ENCODE measurements at places on chromosomes 2 and 18. TPM values are rescaled to one million over a fixed set of nuclear protein-coding genes. Genes with fewer than 3 reads are reported as not detected.

ST6GAL2 gene
- 1.2 TPM for total RNA-seq

DOK6 gene
- total RNA-seq: 0.72 TPM

GPR75 gene
- total RNA-seq: 1.3 TPM

TMEM247 gene
- not detected for total RNA-seq

NT5DC4 gene
- not detected for total RNA-seq

CD302 gene
- 27.1 TPM for total RNA-seq

CYS1 gene
- total RNA-seq: 0.58 TPM

CD226 gene
- 1.2 TPM for total RNA-seq

HOXD11 gene
- total RNA-seq: 2.1 TPM

TMEM182 gene
- total RNA-seq: 4.4 TPM

DNA sequence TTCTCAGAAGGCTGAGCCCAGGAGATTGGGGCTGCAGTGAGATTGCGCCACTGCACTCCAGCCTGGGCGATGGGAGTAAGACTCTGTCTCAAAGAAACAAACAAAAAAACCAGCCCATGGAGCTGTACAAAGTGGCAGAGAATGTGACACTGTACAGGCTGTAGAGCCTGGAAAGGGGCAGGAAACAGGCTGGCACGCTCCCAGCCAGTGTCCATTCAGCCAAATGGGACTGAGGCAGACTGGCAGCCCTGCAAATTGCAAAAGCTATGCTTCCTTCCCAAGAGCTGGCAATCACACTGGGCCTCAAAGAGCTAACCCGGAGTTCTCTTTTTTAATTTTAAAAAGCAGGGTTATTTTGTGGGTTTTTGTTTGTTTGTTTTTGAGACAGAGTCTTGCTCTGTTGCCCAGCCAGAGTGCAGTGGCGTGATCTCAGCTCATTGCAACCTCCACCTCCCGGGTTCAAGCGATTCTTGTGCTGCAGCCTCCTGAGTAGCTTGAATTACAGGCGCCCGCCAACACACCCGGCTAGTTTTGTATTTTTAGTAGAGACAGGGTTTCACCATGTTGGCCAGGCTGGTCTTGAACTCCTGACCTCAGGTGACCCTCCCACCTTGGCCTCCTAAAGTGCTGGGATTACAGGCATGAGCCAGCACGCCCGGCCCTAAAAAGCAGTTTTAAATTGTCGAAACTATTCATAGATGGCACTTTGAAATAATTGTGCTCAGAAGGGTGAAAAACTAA is 42.8 kb downstream of the SCRN3 start:
- no peak for DNase-seq

GRCh38 chr18:55605733-55606338 is 17.8 kb upstream of the TCF4 start:
- DNase-seq: no peak

DNA sequence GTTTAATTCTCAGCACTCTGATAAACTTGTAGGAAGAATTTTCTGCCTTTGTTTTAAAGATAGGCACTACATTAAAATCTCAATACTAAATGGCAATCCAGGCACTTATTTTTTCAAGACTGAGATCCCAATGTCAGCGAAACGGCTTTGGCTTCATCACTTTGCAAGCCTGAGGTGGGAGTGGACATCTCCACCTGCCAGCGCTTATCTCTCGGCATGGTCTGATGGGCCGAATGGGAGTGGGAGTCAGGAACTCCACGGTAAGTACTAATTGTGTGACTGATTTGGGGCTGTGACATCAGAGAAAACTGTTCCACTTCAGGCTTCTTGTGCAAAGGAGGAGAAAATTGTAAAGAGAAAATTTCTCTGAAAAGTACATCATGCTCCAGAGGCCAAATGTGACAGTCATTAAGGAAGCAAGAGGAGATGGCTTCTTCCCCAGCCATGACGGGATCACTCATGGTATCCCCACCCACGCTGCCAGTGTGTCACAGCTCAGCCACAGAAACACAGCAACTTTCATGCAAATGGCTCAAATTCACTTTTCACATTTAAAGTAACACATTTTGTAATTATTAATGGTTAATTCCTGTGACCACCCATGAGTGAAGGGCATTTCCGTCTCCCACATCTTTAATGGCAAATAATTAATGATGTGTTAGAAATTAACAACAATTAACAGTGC is 385.5 kb upstream of the HNRNPA3 start:
- no peak for DNase-seq

DNA sequence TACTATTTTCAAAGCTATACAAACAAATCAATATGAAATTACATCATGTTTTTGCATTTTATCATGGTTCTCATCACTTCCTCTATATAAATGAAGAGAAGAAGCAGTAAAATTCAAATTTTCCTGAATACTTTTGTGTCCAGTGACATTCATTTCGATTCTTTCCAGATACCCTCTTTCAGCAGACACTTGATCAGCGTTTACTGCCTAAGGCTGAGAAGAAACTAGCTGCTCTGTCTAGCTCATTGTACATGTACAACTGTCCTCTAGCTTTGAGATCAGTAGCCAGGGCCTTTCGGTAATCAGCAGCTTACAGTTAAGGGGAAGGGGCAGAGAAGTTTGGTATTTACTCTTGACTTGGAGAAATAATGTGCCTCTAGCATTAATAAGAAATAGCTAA is 4.8 kb downstream of the VRK2 start:
- DNase-seq: no peak

GRCh38 chr2:237721458-237721857 is 77.1 kb upstream of the RBM44 start:
- DNase-seq: no peak

DNA sequence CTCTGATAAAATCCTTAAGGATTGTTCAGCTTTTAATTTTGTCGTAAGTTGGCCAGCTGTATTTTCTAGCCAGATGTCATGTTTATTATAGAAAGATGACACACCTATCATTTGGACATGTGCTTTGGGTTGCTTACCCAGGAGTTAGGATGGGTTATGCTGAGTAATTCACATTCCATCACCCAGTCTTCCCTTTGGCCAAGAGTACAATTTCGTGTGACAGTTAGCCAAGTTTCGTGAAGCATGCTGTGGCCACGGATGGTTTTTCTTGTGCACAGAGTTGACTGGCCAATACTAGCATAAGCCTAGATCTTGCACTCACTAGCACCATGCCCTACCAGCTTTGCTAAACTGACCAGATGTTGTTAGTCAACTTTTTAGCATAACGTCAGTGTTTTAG is 5.8 kb downstream of the MAPRE3 start:
- no peak for DNase-seq

GRCh38 chr2:8835279-8835678 is 2.1 kb downstream of the KIDINS220 start:
- DNase-seq: no peak

DNA sequence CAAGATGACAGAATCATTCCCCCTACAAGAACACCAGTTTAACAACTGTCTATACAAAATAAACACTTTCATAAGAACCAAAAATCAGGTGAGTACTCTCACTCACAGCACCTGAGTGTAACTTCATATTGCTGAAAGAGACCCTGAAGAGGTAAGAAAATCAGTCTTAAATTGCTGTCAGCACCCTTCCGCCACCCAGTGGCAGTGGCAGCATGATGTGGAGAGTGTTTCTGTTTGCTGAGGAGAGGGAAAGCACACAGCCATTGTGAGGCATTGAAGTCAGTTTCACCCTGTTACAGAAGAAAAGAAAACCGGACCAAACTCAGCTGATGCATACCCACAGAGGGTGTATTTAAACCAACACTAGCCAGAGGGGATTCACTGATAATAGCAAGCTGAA is 1240.8 kb upstream of the CRIM1 start:
- no peak for DNase-seq

- DNase-seq: no peak
Observed at GRCh38 chr18:36265015-36265414, 32.5 kb upstream of the FHOD3 start.

- no peak for DNase-seq
Observed at GRCh38 chr2:84085562-84085961, 373.5 kb downstream of the SUCLG1 start.

- peak; percentile 41 for DNase-seq
Observed at GRCh38 chr18:25503567-25504081, 151.7 kb upstream of the ZNF521 start.

DNA sequence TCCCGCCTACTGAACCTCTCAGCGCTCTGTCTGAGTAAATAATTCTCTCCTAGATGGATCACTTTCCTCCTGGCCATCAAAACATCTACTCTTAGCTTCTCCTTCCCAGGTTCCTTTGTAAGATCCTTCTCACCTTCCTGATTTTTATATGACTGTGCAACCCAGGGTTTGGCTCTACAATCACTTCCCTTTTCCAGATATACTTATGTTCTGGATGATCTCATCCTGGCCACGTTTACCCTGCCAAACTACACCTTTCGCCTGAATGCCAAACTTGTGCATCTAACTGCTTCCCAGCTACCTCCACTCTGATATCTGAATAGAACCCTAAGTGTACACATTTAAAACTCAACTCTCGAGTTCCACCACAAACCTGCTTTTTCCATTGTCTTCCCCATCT is 290.5 kb upstream of the REV1 start:
- DNase-seq: no peak

GRCh38 chr2:16397681-16398475 is 267.8 kb downstream of the CYRIA start:
- DNase-seq: no peak

DNA sequence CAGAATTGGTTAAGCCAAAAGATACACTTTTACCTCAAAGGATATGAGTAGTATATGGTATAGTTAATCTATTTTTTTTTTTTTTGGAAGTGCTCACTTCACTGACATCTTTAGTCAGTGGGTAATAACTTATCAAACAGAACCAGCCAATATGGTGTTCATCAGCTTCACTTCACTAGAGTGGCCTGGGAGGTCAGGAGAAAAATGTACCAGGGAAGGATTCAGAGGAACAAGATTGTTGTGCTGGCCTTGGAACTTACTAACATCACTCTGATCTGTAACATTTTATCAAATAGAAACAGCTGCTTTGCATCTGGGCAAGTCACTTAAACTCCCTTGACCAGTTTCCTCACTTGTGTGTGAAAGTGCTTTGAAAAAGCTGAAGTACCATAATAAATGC is 962.7 kb downstream of the BCL11A start:
- DNase-seq: no peak

GRCh38 chr2:9594366-9595054 is 36.3 kb downstream of the YWHAQ start:
- no peak for DNase-seq

GRCh38 chr2:207505728-207506127 is 24.0 kb upstream of the CREB1 start:
- no peak for DNase-seq

DNA sequence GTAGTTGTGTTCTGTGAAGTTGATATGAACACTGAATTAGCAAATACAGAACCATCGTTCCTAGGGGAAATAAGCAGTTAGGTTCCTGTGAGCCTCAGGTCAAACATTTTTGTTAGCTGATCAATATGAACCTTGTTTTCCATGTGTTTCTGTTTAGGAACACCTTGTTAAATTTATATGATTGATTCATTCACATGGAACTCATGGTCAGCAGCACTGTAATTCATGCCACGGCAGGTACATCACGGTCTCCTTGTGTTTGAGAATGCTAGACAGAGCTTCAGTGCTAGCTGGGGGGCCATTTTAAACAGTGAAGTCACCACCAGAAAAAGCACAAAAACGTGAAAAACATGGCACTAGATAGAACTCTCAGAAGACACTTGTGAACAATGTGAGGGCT is 62.2 kb downstream of the MYCN start:
- no peak for DNase-seq

DNA sequence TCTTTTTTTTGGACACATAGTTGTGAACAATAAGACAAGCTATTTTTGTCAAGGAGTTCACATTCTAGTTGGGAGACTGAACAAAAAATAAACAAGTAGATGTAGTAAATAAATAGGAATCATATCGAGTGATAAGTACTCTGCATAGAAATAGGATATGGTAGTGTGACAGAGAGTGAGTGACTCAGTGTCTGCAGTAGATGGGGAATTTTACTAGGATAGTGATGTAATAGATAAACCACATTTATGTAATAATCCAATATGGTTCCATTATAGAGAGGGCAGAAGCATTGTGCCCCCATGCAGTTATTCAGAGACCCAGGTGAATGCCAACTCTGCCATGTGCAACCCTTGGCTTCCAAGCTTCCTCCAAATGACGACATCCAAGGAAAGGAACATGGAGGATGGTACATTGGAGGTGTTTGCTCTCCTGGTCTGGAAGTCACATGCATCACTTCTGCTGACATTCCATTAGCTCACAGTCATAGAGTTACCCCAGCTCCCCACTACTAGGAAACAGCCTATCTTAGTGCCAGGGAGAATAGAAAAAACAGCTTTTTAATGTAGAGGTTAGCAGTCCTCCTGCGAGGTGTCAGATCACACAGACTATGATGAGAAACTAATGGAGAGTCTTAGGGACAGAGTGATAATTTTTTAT is 595.4 kb downstream of the NYAP2 start:
- DNase-seq: no peak

DNA sequence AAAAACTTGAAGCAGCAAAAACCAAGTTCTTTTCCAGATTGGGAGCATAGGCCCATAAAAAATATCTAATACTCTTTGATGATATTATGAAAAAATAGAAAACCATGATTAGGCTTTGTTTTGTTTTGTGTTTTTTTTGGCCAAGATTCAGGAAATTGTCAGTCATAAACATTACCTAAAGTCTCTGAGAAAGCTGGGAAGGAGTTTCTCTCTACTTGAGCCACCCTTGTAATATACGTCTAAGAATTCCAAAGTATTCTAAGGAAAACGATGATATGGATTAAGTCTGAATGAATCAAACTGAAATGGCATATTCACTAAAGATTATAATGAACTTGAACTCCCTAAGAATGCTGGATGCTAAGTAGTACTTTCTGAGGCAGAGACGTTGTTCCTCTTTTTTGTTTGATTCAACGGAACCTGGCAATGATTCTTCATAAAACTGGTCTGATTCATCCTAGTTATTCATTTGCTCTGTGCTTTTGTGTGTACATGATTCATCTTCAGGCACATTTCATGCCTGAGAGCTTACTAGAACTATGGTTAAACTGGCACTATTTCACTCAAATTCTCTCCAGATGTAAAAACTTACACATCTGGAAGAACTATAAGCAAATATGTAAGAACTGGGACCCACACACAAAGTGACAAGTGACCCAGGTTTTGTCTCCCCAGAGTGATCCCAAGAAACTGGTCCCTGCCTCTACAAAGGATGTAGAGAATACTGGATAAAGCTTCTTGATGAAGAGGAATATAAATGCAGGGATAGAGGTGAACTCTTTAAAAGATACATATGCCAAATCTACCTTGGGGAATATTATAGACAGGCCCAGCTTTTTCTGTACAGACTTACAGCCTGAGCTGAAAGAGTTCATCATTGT is 159.7 kb downstream of the DOCK10 start:
- no peak for DNase-seq

DNA sequence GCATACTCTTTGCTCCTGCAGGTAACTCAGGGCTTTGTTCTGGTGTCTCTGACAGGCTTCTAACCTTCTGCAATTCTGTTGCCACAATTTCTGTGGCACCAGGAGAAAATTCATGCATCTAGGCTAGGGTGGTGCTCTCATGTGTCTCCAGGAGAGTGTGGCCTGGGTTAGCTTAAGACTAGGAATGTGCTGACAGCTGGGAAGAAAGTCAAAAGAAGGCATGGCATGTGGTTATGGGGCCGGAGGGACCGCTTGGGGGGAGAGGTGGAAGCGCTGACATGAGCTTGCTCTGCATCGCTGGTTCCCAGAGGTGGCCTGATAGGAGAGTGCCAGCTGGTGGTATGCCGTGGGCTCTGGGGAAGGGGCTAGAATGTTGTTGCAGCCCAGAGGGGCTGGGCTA is 173.3 kb upstream of the TNP1 start:
- no peak for DNase-seq
